Brain (organoid and tissue), 16 donors: ENCODE measurements at places on chromosomes 12 and 14. TPM values are rescaled to one million over a fixed set of nuclear protein-coding genes. Genes with fewer than 3 reads are reported as not detected.
A peak's percentile ranks its signal among the peaks of the same experiment; 100 is the strongest.

- no peak for DNase-seq
These were observed 56.3 kb downstream of the SPPL3 start for GRCh38 chr12:120847814-120848213.

GRCh38 chr12:55068416-55069010 is 48.7 kb downstream of the NEUROD4 start:
- DNase-seq: peak; percentile 59

- peak; percentile 30 for DNase-seq
These were observed 224.4 kb downstream of the FBXL14 start for GRCh38 chr12:1369938-1370500.

DNA sequence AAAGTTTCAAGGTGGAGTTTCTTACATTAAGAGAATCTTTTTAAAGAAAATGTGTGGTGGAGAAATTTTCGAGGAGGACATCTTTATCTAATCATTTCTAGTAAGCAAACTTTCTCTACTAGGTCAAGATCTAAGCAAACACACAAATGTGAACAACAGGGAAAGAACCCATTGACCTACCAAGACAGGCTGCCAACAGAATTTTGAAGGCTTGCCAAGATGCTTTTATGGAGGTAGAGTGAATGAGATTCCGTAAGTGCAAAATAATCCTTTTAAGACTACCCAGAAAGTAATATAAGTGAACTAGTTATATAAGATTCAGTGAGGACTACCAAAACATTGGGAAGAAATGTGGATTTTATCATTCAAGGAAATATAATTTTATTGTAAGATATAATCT is 357.1 kb upstream of the PDE3A start:
- DNase-seq: peak; percentile 39

Gene KRT72
- not detected for polyA plus RNA-seq
